H4 (cell line): ENCODE measurements at places on chromosomes 12 and 14. TPM values are rescaled to one million over a fixed set of nuclear protein-coding genes. Genes with fewer than 3 reads are reported as not detected.

The IL22 gene
- total RNA-seq: not detected in 2 replicates

The SERPINA10 gene
- not detected in 2 replicates for total RNA-seq

The PPP1R1A gene
- total RNA-seq: 0.21 TPM in 1 of 2 replicates, not detected in the other

The STAC3 gene
- total RNA-seq: not detected in 2 replicates

The ANG gene
- total RNA-seq: 3.9 and 9.2 TPM in 2 replicates

The HSP90B1 gene
- total RNA-seq: 507 and 561 TPM in 2 replicates

The STYK1 gene
- total RNA-seq: 3.3 and 3.8 TPM in 2 replicates

The TMEM233 gene
- total RNA-seq: 0.29 and 0.31 TPM in 2 replicates

The SLC6A12 gene
- 0.08 TPM in 1 of 2 replicates, not detected in the other for total RNA-seq

- DNase-seq: no peak
Measured at GRCh38 chr14:102928412-102929240, 6.2 kb downstream of the AMN start.

DNA sequence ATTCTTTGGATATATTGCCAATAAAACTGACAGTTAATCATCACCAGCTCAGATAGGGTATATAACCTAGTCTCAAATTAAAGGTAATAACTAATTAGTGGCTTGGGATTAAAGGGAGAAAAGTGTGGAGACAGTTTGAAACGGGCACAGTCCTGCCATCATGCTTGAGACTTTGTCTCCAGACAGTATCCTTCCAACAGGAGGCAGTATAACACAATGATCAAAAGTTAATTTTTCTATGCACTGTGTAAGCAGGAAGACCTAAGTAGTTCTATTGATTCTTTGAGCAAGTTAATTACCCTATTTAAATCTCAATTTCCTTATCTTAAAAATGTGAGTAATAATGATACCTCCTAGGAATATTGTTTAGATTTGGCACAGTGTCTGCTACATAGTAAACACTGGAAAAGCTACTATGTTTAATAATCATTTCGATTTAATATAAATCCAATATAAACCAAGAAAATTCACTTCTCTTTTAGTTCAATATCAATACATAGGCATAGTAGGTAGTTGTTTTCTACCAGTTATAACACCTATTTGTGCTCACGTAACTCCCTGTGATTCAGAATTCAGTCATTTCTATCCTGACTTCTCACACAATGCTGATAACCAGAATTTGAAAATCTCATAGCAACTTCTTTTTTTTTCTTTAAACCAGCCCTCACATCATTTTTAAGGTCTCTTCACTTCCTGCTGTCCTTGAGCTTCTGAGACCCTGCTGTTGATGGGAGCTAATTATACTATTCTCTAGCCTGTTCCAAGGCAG is 53.7 kb downstream of the GALNT4 start:
- peak; percentile 21 for DNase-seq

DNA sequence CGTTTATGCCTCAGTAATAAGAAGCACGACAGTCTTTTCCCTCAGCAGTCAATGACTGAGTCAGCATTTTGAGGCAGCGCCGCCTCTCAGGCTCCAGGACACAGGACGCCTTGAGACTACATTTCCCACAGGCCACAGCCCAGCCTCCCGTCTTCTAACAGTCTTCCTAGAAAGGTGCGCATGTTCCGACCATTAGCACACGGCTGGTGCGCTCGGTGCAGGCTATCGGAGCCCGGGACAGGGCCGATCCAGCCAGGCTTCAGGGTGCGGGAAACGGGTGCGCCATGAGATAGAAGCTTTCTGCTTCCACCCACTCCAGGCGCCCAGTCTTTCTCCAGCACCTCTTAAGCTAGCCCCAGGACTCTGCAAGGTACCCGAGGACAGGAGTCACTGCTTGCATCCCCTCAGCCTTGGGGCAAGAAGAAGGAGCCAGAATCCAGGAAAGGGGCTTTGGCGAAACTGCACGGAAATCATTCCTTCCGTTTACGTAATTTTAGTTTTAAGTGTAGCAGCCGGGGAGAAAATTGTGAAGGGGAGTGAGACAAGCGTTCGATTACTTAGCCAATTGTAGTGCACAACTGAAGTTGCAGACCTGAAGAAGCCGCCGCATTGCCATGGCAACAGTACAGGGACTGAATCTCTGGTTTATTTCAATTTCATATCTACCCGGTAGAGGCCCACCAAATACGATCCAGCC is 54.0 kb downstream of the ZNF641 start:
- no peak for DNase-seq

- peak; percentile 21 for DNase-seq
Measured at GRCh38 chr14:65502676-65503124, 90.2 kb downstream of the FUT8 start.

- no peak for DNase-seq
Measured at GRCh38 chr12:93518725-93519124, 51.4 kb downstream of the MRPL42 start.

- DNase-seq: no peak
Measured at GRCh38 chr14:72590577-72590976, 303.3 kb downstream of the DPF3 start.

DNA sequence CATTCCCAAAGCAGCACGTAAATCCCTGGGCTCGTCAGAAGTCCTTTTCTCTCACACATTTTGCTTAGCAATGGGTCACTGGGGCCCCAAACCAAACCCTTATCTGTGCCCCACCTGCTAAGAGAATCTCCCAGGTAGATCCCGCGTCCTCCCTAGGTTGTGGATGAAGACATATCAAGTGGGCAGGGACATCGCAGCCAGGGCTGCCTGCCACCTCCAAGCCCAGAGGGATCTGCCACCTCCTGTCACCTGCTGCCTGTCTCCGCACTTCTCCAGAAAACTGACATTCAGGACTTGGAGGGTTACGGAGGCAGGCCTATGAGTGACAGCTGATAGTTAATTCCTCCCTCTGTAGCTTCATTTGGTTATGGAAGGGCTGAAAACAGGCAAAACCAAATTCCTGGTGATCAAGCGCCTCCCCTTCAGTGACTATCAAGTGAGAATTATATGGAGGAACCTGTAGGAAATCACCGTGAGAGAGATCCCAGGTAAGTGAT is 19.5 kb downstream of the BCL11B start:
- DNase-seq: no peak

DNA sequence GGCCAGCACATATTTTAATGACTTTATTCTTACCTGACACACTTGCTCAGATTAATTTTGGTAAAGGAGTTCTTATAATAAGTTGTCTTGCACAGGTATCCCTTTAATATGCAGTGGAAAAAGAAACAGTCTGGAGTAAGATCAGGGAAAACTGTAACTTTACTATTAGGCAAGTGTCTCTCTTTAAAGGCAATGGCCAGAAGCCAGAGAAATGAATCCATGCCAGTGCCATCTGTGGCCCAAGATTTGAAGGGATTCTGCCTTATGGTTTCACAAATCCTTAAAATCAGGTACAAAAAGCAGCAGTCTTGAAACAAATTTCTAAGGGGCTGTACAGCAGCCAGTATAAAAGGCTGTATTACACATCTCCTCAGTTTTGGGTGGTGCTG is 22.4 kb downstream of the NFYB start:
- DNase-seq: no peak

DNA sequence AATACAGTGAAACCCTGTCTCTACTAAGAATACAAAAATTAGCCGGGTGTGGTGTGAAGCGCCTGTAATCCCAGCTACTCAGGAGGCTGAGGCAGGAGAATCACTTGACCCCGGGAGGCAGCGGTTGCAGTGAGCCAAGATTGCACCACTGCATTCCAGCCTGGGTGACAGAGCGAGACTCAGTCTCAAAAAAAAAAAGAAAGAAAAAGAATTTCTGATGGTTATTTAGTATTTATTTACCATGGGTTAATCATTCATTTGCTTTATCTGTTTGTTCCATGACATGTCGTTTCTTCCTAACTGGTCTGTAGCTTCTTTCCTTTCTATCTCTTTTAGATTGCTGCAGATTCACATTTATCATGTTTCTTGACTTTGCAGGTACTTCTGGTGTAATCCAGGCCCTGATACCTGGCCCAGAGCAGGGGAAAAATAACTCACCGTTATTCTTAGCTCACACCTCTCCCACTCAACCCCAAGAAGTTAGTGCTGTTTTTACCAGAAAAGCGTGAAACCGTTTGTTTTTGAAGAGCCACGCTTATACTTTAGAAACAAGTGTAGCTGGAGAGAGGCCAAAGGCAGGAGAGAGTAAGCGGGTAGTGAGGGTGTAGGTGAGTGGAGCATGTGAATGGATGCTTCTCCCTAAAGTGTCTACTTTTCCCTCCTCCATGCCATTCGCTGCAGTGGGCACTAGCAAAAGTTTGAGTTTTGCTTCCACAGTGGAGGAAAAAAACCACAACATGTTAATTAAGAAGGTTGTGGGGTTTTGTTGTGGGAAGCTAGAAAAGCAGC is 45.4 kb downstream of the SRGAP1 start:
- no peak for DNase-seq

DNA sequence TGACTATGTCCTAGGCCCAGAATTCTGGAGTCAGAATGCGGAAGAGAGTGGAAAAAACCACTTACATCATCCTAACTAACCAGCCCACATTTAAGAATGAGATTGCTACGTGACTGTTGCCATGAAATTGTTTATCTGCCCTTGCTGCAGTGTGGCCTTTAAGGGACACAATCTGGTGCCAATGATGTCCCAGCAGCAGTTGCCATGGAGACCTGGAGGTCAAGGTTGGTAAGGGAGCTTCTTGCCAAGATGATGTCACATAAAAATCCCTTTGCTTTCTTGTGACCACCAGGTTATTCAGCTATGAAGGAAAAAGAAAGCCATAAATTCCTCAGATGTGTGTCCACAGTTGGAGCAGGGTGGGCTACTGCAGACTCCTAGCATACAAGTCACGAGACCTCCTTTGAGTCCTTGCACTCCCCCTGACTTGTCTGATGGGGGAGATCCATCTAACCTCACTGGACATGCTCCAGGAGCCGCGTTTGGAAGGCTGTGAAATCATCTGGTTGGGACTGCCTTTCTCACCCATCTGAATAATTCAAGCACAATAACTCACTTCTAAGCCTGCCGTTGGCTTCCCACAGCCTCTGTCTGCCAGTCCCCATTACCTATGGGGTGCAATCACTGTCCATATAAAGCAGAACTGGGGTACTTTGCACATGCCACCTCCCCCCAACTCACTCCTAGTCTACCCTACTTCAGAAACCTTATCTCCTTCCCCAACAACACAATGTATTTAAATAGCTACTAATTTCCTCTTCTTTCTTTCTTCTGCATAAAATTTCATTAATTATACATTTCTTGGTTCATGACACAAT is 165.6 kb downstream of the ZFP36L1 start:
- DNase-seq: peak; percentile 64

- no peak for DNase-seq
Measured at GRCh38 chr12:117792471-117792870, 176.3 kb downstream of the KSR2 start.

DNA sequence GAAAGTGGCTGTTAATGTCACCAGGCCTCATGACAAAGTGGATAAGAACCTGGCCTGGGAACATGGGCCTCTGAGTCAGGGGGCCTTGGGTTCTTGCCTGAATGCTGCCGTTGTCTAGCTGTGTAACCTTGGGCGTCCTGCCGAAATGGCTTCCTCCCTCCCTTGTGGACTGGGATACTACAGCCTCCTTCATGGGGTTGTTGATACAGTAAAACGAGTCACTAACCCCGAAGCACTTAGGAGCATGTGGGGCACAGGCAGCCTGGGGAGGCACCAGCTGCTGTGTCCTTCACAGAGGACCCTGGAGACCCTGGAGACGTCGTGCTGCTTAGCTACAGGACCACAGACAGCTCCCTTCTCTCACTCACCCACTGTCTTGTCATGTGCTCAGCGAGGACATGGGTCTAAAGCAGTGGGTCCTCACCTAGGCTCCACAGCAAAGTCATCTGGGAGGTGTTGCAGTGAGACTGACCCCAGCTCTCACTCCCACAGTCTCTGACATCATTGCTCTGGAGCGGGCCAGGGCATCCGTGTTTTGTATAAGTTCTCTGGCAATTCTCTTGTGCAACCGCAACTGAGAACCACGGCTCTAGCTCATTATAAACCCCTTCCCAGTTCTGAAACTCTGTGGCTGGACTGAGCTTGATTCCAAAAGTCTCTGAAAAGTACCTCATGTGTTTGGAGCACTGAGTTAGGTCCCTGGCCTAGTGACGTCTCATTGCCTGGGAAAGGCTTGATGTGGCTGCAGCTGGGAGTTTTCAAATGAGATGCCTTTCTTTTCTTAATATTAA is 42.1 kb downstream of the SERPINA3 start:
- DNase-seq: no peak

DNA sequence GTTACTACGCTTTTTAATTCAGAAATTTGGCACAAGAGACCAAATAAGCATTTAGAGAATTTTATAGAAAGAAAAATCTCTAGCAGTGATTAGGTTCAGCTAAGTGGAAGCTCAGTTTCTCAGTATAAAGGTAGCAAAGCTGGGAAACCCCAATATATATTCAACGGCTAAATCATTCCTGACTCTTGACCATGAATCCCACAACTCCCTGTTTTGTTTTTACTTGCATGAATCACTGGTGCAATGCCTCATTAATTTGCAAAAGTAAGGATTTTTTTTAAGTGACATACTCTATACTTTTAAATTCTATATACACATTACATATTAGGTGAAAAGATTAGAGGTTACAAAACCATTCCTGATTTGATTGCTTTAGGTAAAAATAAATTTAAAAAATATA is 74.3 kb upstream of the PLEKHG7 start:
- no peak for DNase-seq

- no peak for DNase-seq
Measured at GRCh38 chr14:34086223-34086757, 135.4 kb upstream of the EGLN3 start.

DNA sequence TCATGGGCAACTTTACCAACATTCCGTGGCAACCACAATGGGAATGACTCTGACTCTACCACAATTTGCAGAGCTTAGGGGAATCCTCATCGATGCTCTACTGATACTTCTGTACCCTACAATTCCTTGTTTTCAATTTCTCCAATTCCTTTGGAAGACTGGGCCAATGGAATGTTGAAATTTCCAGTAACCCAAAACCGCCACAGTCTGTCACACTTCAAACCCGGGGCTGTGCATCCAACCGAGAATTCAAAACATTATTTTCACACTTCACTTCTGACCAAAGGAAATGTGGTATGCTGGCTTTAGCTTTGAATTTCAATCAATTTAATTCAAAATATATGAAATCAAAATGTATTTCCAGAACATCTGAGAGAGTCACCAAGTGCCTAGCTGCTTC is 951.4 kb downstream of the VRK1 start:
- DNase-seq: no peak

DNA sequence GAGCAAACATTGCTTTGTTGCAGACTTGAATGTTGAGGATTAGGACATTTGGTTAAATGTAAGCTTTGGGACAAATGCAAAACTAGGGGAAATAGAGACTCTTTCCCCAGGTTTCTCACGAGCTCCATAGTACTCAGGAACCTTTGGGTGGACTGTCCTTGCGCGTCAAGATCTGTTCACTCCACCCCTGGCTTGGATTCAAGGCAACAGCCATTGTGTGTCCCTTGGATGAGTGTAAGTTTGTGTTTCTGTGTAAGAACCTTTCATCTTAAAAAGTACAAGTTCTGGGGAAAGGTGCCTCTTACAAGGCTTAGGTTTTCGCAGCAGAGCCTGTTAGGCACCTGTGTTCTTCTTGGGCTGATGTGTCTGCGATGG is 3.7 kb downstream of the SUSD6 start:
- no peak for DNase-seq
